ENCODE measurements at places on chromosomes 1 and 21. TPM values are rescaled to one million over a fixed set of nuclear protein-coding genes. Genes with fewer than 3 reads are reported as not detected.

LEMD1 gene
- 0.46 TPM for polyA plus RNA-seq

PALMD gene
- polyA plus RNA-seq: 0.67 TPM

MED8 gene
- 38.9 TPM for polyA plus RNA-seq

CTTNBP2NL gene
- polyA plus RNA-seq: 4.2 TPM

INKA2 gene
- 0.27 TPM for polyA plus RNA-seq

PRAMEF6 gene
- polyA plus RNA-seq: not detected

SPRR5 gene
- polyA plus RNA-seq: not detected

- no peak overlapping the region for H3K4me3 ChIP-seq
- peaks cover 29% of the 10 kb centered on the region for H3K27me3 ChIP-seq
- H3K4me1 ChIP-seq: no peaks in the 10 kb centered on the region
- no peaks in the 10 kb centered on the region for H3K36me3 ChIP-seq
- H3K27ac ChIP-seq: no peak overlapping the region
- DNase-seq: no peak
Observed at GRCh38 chr1:50335036-50335435, 88.2 kb downstream of the DMRTA2 start.

- H3K27ac ChIP-seq: no peak overlapping the region
- H3K27me3 ChIP-seq: no peaks in the 10 kb centered on the region
- DNase-seq: peak; percentile 54
Observed at GRCh38 chr21:28522014-28522799, 470.5 kb downstream of the LTN1 start.

GRCh38 chr1:218496561-218496960, 151.4 kb downstream of the TGFB2 start:
- no peaks in the 10 kb centered on the region for H3K4me1 ChIP-seq
- no peak overlapping the region for H3K27ac ChIP-seq
- no peak for DNase-seq
- no peaks in the 10 kb centered on the region for H3K27me3 ChIP-seq

DNA sequence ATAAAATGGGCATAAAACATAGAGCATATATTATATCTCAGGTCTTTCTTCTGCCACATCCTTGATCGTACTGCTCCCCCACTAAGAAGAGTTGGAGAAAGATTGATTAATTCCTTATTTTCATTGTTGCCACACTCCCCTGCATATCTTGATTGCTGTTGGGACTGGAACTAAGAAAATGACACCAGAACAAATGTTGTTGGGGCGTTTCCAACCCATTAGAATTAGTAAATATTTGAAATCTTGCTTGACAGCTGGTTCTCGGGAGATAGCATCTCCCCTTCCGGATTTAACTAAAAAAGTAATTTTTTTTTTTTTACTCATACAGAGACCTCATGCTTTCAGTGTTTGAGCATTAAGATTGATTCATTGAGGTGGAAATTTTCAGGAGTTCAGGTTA, 493.0 kb upstream of the PLXNA2 start:
- H3K4me3 ChIP-seq: no peak overlapping the region
- H3K27ac ChIP-seq: no peak overlapping the region
- DNase-seq: peak; percentile 9
- no peaks in the 10 kb centered on the region for H3K36me3 ChIP-seq

GRCh38 chr1:34125721-34126380, 39.2 kb downstream of the CSMD2 start:
- H3K27me3 ChIP-seq: peaks cover 2% of the 10 kb centered on the region
- no peak overlapping the region for H3K27ac ChIP-seq

- peaks cover 18% of the 10 kb centered on the region for H3K4me1 ChIP-seq
- no peaks in the 10 kb centered on the region for H3K36me3 ChIP-seq
- DNase-seq: no peak
Observed at GRCh38 chr1:158017800-158018595, 24.6 kb downstream of the KIRREL1 start.

DNA sequence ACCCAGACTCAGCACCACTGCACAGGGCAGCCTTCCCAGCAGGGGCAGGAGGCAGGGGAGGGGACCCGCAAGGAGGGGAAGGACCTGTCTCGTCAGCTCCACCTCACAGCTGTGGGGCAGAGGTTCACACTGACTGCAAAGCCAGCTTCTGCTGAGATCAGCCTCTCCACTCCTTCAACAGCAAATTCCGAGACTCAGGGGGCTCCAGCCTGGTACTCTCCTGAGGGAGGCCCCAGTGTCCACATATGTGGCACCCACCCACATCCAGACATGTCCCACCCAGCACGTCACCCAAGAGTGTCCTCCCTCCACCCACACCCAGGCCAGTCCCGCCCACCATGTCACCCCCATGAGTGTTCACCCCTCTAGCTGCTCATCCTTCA, 329.5 kb downstream of the NPHP4 start:
- no peaks in the 10 kb centered on the region for H3K36me3 ChIP-seq
- H3K4me1 ChIP-seq: no peaks in the 10 kb centered on the region
- DNase-seq: no peak
- H3K27me3 ChIP-seq: no peaks in the 10 kb centered on the region

GRCh38 chr1:173403996-173404395, 73.1 kb upstream of the PRDX6 start:
- no peak for DNase-seq
- no peaks in the 10 kb centered on the region for H3K4me1 ChIP-seq

DNA sequence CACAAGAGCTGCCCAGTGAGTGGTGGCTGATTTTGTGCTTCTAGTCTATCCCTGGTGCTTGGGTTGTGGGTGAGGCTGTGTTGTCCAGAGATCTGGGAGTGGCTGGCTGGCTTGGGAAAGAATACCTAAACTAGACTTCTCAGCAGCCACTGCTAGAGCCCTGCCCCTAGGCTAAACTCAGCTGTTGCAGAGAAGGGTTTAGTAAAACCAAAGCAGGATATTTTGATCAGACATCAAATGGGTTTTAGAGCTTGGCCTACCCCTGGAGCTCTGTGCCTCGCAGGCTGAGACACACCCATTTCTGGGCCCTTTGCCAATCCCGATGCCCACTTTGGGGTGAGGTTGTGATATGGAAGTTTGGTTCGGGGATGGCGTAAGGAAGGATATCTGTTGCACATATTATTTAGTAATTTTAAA, 88.5 kb downstream of the UCK2 start:
- no peak overlapping the region for H3K4me3 ChIP-seq
- peaks cover 6% of the 10 kb centered on the region for H3K36me3 ChIP-seq
- H3K27me3 ChIP-seq: no peaks in the 10 kb centered on the region
- H3K27ac ChIP-seq: no peak overlapping the region
- no peak for DNase-seq

DNA sequence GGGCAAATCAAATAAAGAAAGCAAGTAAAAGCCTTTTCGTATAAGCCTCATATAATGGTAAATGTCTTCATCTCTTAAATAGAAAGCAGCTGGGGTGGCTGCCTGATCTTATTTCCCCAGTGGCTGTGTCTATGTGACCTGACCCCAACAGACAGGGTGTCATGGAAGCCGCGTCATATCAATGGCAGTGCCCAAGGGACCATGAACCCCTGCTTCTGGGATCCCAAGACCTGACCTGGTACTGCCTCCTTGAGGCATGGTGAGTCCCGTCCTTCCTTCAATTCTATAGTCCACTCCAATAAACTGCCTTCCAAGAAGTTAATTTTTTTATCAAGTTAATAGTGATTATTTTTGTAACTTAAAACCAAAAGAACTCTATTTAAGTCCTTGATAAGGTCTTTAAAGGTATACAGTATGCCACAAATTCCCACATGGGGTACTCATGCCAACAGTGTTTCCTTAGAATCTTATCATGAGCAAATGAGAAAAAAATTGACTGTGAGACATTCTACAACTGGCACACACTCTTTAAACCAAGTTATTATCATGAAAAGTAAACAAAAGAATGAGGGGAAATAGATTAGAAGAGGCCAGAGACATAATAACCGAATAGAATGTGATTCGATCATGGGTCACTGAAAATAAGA, 104.6 kb downstream of the ADSS2 start:
- H3K27ac ChIP-seq: peak overlapping the region; percentile 58
- no peaks in the 10 kb centered on the region for H3K36me3 ChIP-seq
- no peak overlapping the region for H3K4me3 ChIP-seq
- peaks cover 6% of the 10 kb centered on the region for H3K4me1 ChIP-seq

DNA sequence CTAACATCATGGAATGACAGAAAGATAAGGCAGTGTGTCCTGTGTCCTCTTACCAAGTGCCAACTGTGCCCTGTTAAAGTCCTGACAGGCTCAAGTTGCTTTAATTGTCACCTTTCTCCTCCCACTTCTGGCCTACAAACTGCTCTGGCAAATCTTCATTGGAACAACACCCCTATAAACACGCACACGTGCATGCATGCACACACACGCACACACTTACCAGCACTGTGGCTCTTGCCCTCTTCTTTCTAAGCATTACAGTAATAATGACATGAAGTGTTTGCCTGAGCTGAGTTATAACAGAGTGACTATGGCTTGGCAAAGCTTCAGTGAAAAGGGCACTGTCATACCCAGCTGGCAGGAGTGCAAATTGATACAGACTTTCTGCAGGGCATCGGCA, 82.3 kb upstream of the SYT6 start:
- H3K27ac ChIP-seq: no peak overlapping the region
- H3K4me3 ChIP-seq: no peak overlapping the region
- H3K4me1 ChIP-seq: no peaks in the 10 kb centered on the region
- no peaks in the 10 kb centered on the region for H3K27me3 ChIP-seq

GRCh38 chr1:69947837-69948236, 257.5 kb downstream of the LRRC40 start:
- no peak overlapping the region for H3K27ac ChIP-seq
- no peak for DNase-seq

DNA sequence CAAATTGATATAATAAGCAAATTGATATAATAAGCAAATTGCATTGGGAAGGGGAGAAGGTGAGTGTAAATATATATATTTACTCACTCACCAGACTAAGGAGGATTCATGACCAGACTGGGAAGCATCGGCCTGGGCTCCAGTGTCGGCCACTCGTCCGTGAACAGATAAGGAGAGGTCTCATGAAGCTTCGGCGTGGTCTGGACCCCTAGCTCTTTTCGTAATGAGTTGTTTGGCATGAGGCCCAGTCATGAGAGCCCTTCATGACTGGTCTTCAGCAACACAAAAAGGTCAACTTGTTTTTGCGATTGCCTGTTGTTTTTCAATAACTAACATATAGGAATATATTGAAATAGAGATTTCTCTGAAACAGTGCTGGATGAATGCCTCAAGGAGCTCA, 222.9 kb upstream of the KCNK2 start:
- no peak overlapping the region for H3K27ac ChIP-seq
- no peak for DNase-seq
- no peaks in the 10 kb centered on the region for H3K36me3 ChIP-seq
- no peak overlapping the region for H3K4me3 ChIP-seq
- H3K4me1 ChIP-seq: no peaks in the 10 kb centered on the region
- no peaks in the 10 kb centered on the region for H3K27me3 ChIP-seq

GRCh38 chr1:61490924-61491323, 234.0 kb downstream of the TM2D1 start:
- H3K36me3 ChIP-seq: no peaks in the 10 kb centered on the region
- no peak overlapping the region for H3K27ac ChIP-seq
- DNase-seq: no peak
- no peaks in the 10 kb centered on the region for H3K27me3 ChIP-seq
- H3K4me1 ChIP-seq: no peaks in the 10 kb centered on the region

GRCh38 chr1:75672528-75673393, 51.7 kb upstream of the ACADM start:
- no peak overlapping the region for H3K27ac ChIP-seq
- no peaks in the 10 kb centered on the region for H3K4me1 ChIP-seq
- no peaks in the 10 kb centered on the region for H3K27me3 ChIP-seq
- H3K4me3 ChIP-seq: no peak overlapping the region
- no peaks in the 10 kb centered on the region for H3K36me3 ChIP-seq

- no peak overlapping the region for H3K27ac ChIP-seq
- H3K4me3 ChIP-seq: no peak overlapping the region
- DNase-seq: no peak
- no peaks in the 10 kb centered on the region for H3K4me1 ChIP-seq
- H3K27me3 ChIP-seq: no peaks in the 10 kb centered on the region
Observed at GRCh38 chr21:32800056-32800455, 28.5 kb upstream of the PAXBP1 start.

DNA sequence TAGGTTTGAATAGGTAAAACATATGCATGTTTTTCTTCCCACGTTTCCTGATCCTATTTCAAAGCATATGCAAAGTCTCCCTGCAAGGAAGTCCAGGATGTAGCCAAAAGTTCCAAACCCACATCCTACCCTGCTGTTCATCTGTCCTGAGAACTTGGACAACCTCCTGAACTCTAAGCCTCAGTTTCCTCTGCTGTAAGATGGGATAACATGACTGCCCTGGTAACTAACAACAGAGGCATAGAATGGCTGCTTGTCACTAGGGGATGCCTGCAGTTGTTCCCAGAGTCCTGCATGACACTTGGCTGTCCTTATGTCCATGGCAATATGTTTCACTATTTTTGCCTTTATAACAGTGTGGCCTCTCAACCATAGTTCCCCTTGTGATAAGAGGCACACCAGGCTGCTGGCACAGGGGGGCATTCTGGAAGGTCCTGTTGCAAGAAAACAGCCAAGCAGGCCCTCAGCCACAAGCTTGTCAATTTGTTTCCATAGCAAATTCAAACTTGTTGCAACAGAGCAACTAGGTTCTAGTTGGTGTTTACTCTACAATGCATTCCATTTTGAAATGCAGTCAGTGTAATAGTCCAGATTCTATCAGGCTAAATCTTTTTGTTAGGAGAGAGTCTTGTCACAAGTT, 1.5 kb upstream of the HDGF start:
- no peaks in the 10 kb centered on the region for H3K27me3 ChIP-seq
- peaks cover 32% of the 10 kb centered on the region for H3K4me1 ChIP-seq
- peaks cover 21% of the 10 kb centered on the region for H3K36me3 ChIP-seq
- H3K27ac ChIP-seq: no peak overlapping the region
- peak overlapping the region; percentile 99 for H3K4me3 ChIP-seq
- DNase-seq: peak; percentile 40

GRCh38 chr1:31939484-31940329, 1.5 kb upstream of the PTP4A2 start:
- peak overlapping the region; percentile 98 for H3K27ac ChIP-seq
- no peak overlapping the region for H3K4me3 ChIP-seq
- no peaks in the 10 kb centered on the region for H3K27me3 ChIP-seq
- H3K36me3 ChIP-seq: peaks cover 4% of the 10 kb centered on the region

- no peaks in the 10 kb centered on the region for H3K36me3 ChIP-seq
- H3K27me3 ChIP-seq: no peaks in the 10 kb centered on the region
- no peaks in the 10 kb centered on the region for H3K4me1 ChIP-seq
- no peak overlapping the region for H3K27ac ChIP-seq
Observed at GRCh38 chr1:231550448-231550781, 21.9 kb downstream of the TSNAX start.
